ENCODE measurements at places on chromosomes 3 and 15.

GRCh38 chr15:71701808-71702207 is 108.5 kb upstream of the NR2E3 start:
- DNase-seq = no peak

GRCh38 chr15:63611177-63611576 is 14.0 kb downstream of the FBXL22 start:
- no peak for DNase-seq

- DNase-seq = no peak
Measured at GRCh38 chr3:53570709-53571108, 76.3 kb downstream of the CACNA1D start.

- DNase-seq = no peak
Measured at GRCh38 chr15:66644869-66645268, 57.2 kb upstream of the SMAD6 start.

DNA sequence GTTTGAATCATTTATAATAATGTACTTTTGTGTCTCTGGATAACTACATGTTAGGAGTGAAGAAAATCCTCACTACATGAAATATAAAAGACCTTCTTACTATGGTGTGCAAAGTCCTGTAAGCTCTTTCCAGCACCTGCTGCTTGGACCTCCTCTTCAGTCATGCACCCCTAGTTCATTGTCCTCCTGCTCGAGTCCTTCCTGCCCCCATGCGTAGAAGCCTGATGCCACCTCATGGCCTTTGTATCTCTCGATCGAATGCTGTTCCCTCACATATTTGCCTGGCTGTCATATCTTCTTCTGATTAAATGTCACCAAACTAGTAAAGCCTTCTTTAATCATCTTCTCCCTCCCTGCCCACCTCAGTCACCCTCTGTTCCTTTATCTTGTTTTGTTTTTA is 49.9 kb upstream of the SUCLG2 start:
- no peak for DNase-seq

DNA sequence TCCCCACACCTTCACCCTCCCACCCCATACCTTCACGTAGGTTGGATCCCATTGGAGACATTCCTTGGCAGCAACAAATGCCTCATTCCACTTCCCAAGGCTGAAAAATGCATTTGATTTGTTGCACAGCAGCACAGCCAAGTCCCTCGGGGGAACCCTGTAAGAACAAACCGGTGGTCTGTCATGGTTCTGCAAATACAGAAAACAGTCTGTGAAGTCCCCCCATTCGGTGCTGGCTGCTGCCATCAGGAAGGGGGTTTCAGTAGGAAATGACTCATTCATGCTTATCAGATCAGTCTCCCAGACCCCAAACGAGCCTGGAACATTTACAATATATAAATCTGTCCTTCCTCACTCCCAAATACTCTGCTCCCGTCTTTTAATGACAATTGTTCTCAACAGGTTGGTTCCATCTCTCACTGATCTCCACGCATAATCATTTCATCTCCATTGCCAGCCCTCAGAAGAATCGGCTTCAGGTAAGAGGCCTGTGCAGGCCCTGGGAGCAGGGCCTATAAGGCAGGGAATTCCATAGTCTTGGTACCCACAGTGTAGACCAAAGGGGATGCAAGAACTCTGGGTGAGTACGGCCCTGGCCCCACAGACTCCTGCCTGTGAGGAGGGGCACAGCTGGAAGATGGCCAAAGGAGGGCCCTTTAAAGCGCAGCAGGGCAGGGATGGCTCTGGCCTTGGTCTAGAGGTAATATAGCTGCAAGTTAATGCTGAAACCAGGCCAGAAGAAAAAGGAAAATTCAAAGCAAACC is 41.6 kb downstream of the TRANK1 start:
- no peak for DNase-seq

GRCh38 chr15:76939715-76940114 is 8.2 kb downstream of the RCN2 start:
- DNase-seq = no peak

- DNase-seq = no peak
Measured at GRCh38 chr3:49717959-49718857, 1.3 kb downstream of the AMIGO3 start.

GRCh38 chr3:61882253-61882652 is 320.9 kb downstream of the PTPRG start:
- no peak for DNase-seq

DNA sequence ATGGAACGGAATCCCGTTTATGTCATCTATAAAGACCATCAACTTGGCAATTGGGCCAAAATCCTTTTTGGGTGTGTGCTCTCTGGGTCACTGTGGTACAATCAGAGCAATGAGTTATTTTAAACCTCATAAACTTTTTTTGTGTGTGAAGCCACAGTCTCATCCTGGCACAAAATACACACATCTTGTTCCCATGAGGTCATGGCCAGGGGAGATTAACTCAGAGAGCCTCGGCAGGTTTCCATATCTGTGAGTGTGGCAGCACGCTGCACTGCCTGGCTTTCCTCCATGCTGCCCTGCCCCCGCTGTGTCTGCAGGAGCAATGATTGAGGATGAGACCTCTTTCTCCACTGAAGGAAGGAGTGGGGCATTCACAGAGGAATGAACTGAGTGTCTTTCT is 54.0 kb upstream of the DLG1 start:
- DNase-seq = no peak

- DNase-seq = peak; percentile 29
Measured at GRCh38 chr3:149224736-149225594, 3.3 kb upstream of the CP start.

GRCh38 chr15:63277893-63278456 is 570 bp downstream of the APH1B start:
- DNase-seq = no peak

DNA sequence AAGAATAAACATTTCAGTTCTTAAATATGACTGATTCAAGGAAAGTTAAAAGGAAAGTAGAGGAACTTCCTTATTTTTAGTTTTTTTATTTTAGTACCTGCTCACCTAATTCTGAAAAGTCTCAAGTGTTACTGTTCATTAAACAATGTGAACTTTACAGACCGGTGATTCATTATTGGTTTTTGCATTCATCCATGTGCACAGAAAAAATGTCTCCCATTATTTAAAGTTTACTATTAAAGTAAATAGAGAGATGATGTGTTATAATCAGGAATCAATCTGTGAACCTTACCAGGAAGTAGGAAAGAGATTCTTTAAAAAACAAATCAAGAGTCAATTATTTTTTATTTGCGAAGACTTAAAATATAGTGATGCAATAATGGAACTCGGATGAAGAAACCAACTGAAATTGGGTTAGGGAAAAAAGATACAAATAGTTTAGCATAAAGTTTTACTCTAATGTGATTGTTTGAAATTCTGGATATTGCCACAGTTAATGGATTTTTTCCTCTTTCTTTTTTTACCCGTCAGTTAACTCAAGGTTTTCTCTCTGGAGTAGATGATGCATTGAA is 119.4 kb upstream of the SAMMSON start:
- no peak for DNase-seq

DNA sequence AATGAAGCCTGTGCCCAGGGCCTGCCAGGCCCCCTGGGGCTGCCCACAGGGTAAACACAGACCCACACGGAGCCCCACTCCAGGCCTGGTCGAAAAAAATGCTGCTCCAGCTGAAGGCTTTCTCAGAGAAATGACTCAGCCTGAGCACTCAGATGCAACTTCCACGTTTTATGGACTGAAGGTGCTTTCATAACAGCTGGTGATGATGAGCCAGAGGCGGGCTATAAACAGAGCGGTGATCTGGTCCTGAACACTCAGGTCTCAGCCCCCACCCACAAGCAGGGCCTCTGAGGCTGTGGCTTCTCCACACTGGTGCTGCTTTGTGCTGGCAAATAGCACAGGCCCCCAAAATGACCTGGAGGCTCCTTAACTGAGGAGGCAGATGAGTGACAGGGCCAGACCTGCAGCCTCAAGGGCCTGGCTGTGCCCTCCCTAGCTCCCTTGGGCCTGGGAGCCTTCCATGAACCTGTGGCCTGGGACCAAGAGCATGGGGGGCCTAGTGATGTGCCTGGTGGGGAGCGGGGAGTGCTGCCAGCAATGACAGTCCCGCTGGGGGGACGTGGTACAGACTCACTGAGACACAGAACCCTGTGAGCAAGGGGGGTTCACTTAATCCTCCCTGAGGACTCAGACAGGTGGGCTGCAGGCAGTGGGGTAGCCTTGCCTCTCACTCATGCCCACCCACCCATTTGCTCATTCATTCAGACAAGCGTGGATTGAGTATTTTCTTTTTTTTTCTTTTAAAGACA is 23.0 kb upstream of the FURIN start:
- DNase-seq = peak; percentile 36

DNA sequence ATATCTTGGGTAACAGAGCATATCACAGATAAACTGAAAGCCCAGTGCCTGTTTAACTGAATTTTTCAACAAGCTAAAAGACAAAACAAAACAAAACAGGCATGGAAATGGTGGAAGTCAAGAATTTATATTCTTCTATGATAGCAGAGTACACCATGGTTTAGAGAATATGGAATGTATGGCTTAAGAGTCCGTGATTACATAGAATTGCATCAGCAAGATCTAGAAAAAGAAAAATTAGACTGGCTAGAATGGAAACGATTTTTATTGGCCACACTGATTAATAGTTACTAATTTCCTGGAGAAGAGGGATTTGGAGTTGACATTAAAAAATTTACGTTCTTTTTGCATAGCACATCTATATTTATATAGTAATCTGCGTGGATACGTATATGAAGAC is 435.2 kb upstream of the DPPA4 start:
- DNase-seq = no peak

DNA sequence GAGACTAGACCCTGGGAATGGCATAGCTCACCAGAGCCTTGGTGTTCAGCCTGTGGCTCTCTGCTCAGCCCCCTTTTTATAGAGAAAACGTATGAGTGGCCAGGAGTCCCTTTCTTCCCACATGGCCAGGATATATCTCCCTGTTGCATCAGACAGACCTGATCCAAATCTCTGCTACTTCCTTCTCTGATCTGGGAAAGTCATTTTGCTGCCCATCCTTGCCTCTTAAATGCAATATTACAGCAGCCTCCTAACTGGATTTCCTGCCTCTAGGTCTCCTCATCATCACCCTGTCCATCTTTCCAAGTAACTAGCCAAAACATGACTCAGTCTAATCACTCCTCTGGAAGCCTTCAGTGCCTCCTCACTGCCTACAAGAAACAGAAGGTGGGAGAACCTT is 42.9 kb downstream of the CTDSPL start:
- no peak for DNase-seq

DNA sequence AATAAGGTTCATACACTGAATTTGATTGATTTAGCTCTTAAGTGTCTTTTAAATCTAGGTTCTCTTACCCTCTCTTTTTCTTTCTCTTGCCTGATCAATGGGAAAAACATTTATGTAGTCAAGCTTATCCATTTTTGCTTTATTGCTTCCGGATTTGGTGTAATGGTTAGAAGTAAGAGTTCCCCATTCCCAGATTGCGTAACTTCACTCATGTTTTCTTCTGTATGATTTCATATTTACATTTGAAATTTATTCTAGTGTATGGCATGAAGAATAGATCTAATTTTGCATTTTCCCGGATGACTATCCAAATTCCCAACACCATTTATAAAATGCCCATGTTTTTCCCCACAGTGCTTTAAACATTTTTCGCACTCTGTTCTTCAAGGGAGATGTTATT is 27.9 kb upstream of the SV2B start:
- no peak for DNase-seq

GRCh38 chr3:48034000-48034516 is 17.8 kb upstream of the MAP4 start:
- DNase-seq = peak; percentile 20

DNA sequence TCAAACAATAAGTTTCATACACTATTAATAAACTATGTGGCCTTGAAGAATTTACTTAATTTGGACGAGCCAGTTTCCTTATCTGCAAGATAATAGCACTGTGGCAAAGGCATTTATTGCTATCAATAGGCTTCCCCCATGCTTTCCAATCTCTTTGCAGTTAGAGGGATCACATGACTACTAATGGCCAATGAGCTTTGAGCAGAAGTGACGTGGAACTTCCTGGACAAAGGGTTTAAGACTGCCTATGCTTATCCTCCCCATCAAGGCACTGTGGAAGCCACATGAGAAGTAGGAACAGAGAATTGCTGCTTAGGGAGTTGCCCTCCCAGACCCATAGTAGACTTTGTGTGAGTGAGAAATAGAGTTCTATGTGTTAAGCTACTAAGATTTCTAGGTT is 16.7 kb upstream of the ZMAT3 start:
- DNase-seq = no peak

DNA sequence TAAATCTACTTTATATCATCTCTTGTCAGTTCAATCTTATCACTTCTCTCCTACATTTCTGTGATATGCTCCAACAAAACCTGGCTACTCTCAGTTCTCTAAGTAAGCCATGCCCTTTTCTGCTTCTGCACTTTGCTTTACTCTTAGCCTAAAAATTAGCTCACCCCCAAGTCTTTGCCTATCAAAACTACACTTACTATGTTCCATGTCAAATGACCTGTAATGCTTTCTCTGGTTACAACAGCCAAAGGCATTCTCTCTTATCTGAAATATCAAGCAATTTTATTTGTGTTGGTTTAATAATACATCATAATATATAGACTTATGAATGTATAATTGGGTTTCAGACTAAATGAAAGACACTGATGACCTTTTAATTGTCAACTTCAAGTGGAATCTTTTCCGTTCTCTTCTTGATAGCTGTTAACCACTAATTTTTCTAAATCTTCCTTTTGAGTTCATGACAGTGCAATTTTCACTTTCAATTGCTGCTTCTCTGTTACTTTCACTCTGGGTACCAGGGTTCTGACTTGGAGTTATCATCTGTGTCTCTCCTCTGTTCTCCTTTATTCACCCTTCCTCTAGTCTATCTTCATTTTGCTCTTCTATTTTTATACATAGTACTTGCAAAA is 619.0 kb upstream of the GOLIM4 start:
- DNase-seq = no peak

GRCh38 chr3:126028096-126028495 is 55.8 kb downstream of the SLC41A3 start:
- DNase-seq = no peak

GRCh38 chr3:46372492-46373359 is 2.0 kb downstream of the CCR5 start:
- DNase-seq = peak; percentile 55

DNA sequence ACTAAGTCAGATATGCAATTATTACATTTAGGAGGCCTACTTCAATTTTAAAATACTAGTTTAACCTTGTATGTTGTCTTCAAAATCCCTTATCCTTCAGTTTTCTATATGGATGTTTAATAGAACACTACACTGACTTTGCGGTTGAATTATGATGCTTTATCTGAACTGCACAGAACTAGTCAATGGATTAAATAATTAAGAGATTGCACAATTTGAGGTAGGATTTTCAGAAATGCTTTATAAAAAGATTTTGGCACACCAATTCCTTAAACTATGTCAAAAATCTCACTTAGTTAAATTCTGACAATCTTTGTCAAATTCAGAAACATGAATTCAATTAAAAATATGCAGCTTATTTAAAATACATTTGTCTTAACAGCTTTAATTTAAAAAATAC is 28.1 kb downstream of the ATOSA start:
- no peak for DNase-seq

GRCh38 chr15:45583731-45584639 is 3.2 kb upstream of the BLOC1S6 start:
- peak; percentile 3 for DNase-seq

- no peak for DNase-seq
Measured at GRCh38 chr15:87955284-87955909, 301.1 kb downstream of the NTRK3 start.

- DNase-seq = no peak
Measured at GRCh38 chr15:68315495-68316031, 38.0 kb downstream of the FEM1B start.
